ENCODE measurements at places on chromosomes 7 and 10. TPM values are rescaled to one million over a fixed set of nuclear protein-coding genes. Genes with fewer than 3 reads are reported as not detected.

DNA sequence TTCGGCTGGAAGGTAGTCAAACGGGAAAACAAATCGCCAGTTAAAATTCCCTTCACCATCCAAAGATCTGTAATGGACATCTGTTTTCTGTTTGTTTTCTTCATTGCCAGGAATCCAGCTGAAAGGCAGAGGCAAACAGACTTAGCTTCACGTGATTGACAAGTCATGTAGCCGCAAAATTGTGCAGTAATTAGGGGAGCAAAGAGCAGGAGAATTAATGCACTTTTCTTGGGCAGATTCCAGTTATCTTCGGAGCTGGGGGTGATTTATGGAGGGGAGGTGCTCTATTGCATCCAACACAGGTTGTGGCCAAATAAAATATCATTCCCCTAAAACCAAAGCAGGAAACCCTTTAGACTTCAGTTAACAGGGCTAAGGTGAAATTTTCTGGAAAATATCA is 162.2 kb downstream of the MYOF start:
- DNase-seq = no peak

GRCh38 chr7:108415821-108416536 is 40.3 kb downstream of the NRCAM start:
- DNase-seq = no peak

- DNase-seq = no peak
Measured at GRCh38 chr7:33278095-33278494, 148.7 kb downstream of the BBS9 start.

Gene BEND7
- 40.7 TPM for total RNA-seq

Gene RBM20
- total RNA-seq = 23.3 TPM
